ENCODE measurements at places on chromosomes 3 and 15.

- DNase-seq: no peak
Observed at GRCh38 chr15:89002281-89002761, 85.9 kb upstream of the ABHD2 start.

DNA sequence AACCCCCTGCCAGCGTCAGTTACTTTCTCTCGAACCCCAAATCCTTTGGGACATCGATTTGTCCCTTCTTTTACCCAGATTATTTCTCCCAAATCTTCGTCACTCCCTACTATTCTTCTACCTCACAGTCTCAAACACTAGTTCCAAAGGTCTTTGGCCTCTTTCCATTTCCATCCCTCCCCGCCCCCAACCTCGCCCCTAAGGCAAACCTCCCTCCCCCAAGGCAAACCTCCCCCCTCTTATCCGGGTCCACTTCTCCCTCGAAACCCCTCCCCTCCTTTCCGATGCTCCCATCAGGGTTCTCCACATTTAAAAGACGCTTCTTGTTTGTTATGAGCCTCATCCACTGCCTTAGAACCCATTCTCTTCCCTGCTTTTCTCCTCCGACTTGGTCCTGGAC is 583 bp downstream of the EAF1 start:
- DNase-seq: no peak

DNA sequence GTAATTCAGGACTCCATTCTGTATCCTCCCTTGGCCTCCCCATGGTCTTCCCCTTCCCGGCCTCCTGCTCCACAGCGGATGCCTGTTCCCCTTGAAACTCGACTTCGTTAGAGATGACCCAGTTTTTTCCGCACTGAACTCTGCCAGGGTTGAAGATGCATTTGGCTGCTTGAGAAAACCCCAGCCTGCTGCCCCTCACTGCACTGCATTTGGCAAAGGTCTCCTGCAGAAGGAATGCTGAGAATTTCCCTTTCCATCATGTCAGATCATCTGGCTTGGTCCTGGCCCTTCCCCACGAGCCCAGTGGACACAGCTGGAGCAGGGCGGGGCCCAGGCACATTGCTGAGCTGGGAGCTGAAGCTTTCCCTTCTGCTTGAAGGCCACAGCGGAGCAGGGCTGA is 37.6 kb upstream of the RGMA start:
- DNase-seq: no peak

- no peak for DNase-seq
Observed at GRCh38 chr3:116743062-116743461, 33.5 kb downstream of the TUSC7 start.

DNA sequence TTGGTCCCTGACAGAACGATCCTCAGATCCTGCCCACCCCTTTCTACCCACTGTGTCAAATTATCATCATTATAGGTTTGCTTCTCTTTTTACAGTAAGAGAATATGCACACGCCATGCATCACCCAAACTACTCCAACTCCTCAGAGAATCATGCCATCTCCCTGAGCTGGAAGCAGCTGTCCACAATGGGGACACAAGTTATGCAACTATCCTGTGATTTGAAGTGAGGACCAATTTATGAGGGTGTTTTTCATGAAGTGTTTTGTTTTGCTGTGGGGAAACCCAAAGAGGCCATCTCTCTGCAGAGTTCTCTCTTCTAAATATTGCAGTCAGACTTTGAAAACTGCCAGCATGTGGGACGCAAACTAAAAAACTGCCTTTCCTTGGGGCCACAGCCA is 35.8 kb upstream of the TNFSF10 start:
- DNase-seq: no peak

GRCh38 chr3:176794406-176794805 is 402.9 kb downstream of the TBL1XR1 start:
- DNase-seq: no peak

DNA sequence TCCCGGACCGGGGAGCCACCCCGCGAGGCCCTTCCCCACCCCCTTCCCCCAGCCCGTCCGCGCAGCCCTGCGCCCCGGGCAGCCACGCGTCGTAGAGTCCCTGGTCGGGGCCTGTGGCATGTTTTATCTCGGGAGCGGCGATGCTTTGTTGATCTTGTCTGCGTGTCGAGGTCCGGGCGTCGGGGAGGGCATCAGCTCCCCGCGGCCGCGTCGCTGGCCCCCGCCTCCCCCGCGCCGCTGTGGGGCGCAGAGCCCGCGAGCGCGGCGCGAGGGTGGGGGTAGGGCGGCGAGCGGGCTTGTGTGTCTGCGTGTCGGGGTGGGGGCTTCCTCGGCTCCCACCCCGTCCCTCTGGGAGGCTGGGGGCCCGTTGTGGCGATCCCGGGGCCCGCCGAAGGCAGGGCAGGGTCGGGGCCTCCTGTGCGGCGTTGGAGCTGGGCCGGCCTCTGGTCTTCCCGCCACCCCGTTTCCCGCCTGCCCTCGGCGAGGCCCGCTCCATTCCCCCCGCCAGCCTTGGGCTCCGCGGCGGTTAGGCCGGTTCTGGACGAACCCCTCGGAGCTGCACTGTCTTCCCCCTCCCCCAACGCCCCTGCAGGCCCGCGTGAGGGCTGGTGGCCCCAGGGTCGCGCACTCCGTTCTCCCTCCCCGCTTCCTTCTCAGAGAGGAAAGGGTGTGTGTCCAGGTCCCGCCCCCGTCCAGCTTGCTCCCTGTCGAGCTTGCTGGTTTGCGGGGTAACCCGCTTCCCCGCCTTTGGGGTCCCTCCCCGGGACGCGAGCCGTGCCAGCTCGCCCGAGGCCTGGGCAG is 695 bp downstream of the GMPS start:
- peak; percentile 23 for DNase-seq

DNA sequence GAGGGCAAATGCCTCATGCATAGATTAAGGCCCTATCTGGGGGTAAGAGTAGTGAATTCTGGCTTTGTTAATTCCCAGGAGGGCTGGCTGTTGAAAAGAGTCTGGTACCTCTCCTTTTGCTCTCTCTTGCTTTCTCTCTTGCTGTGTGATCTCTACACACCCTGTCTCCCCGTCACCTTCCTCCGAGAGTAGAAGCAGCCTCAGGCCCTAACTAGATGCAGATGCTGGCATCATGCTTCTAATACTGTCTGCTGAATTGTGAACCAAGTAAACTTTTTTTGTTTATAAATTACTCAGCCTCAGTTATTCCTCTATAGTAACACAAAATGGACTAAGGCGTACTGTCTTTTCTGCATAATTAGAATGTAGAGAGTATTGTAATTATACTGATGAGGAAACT is 908.1 kb downstream of the DIPK2A start:
- no peak for DNase-seq

- no peak for DNase-seq
Observed at GRCh38 chr3:122942937-122943827, 84.4 kb downstream of the SEMA5B start.
